Left hindlimb (tissue), 1 donor: ENCODE measurements at places on chromosomes 11 and 22.
A peak's percentile ranks its signal among the peaks of the same experiment; 100 is the strongest.

DNA sequence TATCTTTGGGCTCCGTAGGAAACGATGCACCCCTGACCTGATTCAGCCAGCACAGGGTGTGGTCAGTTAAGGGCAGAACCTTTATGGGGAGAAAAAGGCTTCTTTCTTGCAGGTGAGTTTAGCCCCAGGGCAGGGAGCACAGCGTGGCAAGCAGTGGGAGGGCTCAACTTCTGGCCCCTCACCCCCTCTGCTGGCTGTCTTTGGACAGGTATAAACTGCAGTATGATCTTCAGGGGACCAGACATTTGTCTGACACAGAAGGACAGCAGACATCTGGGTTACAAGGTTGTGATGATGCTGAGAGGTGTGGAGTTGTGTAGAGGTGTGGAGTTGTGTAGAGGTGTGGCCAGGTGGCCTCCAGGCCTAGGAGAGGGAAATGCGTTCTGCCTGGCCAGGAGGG, 324.0 kb upstream of the PLET1 start:
- no peak for DNase-seq

GRCh38 chr11:17412488-17413180, 24.2 kb upstream of the KCNJ11 start:
- DNase-seq = no peak

DNA sequence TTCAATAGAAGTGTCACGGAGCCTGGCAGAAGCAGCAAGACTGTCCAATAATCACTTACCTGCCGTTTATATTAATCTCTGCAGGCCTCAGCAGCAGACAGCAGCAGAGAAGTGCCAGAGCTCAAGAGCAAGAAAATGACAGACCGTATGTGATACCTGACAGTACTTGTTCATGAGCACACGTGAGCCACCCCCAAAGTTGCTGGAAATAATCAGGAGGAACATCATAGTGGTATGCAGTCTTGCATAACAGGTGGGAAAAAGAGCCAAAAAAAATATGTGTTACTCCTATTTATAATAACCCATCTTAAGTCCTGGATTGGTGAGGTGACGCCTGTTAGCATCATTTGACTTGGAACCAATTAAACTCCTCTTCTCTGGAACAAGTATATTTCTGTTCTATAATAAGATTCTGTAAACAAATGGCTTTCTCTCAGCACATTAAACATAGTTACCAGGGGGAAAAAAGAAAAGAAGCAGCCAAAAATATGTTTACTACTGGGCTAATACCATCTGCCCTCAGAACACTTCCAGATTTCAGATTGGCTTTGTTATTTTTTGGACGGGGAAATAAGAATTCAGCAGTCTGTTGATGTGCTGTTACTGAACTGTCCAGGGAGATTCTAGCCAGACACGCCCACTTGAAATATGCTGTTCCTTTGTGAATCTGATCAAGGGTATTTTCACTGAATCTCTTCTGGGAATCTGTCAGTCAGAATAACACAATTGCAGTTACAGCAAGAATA, 7.9 kb upstream of the SLN start:
- DNase-seq = no peak

DNA sequence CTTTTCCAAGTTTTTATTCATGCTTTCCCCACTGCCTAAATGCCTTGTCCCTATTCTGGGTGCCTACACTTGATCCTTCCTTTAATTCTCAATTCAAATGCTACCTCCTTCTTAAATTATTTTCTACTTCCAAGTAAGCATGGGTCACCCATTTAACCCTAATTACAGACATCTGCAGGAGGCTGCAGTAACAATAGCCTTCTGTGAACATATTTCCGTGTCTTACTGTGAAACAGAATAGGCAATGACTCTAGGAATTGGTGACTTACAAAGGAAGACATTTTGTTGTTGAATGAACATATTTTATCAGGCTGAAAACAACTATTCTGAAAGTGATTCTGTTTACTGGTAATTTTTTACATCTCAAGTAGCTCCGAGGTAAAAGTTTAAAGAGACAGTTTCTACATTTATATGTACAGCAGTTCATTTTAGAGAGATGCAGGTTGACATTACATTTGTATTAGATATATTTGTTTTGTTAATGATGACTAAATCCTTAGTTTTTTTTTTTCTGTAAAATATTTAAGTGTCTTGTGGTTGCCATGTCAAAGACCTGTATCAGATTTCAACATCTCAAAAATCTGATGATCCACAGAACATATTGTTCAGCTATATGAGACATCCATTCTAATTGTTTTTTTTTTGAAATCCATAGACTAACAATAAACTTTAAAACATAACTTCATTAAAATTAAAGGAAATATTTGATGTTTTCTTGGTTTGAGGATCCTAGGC, 316.8 kb downstream of the CASP12 start:
- no peak for DNase-seq

GRCh38 chr11:66359662-66360087, 11.9 kb downstream of the SLC29A2 start:
- DNase-seq = no peak

DNA sequence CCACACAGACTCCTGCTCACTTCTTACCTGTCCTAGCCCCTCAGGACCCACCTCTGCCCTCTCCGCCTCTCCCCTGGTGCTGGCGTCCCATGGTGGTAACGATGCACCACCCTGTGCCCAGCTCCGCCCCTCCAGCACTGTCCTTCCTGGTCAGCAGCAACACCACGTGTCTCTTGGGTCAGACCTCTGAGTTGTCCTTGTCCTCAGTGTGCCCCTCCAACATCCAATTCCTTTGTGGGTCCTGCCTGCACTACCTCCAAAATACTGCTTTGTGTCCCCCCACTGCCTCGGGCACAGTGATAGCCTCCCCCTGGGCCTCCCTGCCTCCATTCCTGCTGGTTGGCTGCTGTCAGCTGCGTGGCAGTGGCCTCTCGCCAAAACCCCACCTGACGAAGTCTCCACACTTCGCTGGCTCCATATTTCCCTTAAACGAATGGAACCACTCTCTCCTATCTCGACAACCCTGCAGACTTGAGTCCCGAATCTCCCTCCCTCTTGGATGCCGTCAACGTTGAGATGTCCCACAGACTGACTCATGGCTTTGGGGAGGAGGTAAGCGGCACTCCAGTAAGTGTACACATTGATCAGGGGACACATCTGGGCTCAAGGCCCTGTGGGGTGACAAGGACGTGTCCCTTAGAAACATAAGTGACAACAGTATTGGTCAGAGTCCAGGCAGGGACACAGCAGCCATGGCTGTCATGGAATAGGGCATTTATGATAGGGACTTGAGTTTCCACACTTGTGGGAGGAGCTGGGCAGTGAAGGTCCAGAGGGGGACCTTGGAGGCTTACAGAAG, 42.8 kb downstream of the SHISAL1 start:
- DNase-seq = no peak

DNA sequence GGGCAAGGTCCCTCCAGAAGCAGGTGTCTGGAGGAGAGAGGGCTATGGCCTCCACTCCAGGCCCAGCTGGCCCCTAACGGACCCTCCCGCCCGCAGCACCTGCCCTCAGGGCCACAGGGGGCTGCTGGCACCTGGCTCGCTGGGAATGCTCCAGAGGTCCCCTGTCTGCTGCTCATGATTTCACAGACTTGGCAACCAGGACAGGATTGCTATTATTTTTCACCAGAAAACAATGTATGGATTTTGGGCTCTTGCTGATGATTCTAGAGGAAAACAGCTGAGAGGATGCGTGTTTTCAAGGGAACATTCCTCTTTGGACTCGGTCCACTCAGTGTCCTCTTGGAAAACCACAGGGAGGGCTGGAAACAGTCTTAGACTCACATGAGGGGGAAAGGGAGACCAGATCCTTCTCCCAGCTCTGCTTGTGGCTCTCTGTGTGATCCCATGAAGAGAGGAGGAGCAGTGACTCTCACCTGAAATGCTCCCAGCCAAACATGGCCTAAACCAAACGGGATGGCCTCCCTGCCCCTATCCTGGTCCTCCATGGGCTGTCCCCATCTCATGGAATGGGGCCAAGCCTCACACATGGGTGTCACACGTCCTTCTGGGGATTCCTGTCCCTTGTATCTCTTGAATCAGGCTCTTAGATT, 15.8 kb downstream of the MYEOV start:
- peak; percentile 58 for DNase-seq

GRCh38 chr11:575313-575995, 816 bp upstream of the PHRF1 start:
- DNase-seq = no peak

DNA sequence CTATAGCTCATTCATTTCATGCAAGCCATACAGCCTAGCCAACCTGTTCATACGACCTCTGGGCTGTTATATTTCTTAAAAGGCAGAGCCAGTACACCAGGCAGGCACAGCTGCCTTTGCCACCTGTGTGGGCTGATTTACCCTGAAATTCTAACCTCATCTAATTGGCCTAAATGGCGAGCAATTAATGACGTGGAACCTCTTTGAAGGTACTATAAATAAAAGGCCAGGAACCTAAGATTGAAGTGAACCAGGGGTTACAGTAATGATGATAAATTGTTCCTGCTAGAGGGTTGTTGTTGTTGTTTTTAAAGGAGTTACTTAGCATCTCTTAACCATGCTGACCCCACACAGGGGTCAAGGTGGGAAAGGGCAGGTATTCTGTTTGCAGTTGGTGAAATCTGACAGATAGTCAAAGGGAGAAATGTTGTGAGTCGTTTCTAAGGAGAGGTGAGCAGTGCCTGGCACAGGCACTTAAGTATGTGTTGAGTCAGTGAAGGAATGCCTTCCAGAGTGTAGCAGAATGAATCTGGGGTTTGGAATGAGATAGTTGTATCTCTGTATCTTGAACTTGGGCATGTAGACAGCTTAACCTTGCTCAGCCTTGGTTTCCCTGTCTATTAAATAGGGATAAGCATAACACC, 213.5 kb upstream of the NAV2 start:
- DNase-seq = no peak

DNA sequence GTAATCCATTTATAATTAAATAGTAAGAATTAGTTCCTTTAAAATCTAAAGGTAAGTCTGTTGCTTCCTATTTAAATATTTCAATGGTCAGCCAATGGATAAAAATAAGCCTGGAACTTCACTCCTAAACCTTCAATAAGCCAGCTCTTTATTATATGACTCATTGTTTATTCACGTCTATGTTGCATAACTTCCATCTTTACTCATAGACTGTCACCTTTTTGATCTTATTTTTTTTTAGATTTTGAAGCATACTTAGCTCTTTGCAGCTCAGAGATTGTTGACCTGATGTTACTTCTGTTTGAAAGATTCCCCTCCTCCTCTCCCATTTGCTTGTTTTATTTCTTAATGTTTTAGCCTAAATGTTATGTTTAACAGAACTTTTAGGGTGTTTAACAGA, 1571.2 kb upstream of the RAG2 start:
- DNase-seq = no peak

DNA sequence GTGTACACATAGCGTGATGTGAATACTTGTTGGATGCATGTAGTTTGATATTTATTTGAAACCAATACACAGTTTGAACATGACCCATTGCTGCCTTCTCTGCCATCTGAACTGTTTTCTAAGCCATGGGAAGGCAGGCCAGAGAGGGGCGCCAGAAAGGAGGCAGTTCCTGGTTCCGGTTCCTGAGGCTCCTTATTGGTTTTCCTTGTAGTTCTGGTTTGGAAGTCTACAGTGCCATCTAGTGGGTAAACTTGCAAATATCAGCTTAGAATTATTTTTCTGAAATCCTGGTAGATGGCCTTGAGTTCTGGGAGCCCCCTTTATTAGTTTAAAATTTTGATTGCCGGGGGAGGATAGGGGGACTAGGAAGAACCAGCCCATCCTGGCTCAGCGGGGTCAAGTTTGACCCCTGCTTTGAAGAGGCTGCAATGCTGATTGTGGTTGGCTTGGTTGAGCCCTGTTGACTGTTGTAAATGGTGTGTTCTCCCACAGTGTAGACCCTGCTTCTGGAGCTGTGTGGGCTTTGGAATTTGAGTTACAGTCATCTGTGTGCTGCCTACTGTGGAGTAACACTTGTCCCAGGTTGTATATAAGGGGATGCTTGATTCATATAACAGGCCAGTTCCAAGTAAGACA, 48.4 kb downstream of the GRAMD1B start:
- peak; percentile 59 for DNase-seq

- no peak for DNase-seq
Observed at GRCh38 chr11:81497202-81497804, 1236.4 kb downstream of the FAM181B start.

- no peak for DNase-seq
Observed at GRCh38 chr11:16512899-16513241, 156.5 kb upstream of the SOX6 start.

DNA sequence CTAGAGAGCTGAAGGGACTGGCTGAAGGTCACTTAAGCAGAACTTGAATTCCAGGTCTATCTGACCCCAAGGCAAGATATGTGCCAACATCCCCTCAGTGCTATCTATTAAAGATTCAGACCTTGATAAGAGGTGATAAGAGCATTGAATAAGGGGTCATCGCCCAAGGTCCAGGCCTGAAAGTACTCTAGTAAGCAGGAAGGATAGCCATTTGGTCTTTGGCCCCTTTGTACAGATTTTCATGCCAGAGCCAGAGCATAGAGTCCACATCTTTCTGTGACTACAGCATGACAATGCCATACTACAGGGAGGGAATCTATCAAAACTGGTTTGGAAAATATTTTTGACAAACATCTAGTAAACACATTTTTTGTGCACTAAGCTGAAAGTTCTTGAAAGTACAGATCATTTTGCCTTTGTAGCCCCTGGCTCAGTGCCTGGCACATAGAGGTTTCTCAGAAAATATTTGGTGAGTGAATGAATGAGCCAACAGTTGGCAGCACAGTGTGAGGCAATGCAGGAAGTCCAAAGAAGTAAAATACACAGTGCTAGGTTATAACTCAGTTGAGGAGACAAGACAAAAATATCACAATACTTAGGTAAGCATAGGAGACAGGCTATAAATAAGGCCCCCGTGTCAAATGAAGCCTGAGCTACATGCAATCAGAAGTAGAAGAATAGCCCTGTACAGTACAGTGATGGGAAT, 15.1 kb upstream of the RRAS2 start:
- no peak for DNase-seq

DNA sequence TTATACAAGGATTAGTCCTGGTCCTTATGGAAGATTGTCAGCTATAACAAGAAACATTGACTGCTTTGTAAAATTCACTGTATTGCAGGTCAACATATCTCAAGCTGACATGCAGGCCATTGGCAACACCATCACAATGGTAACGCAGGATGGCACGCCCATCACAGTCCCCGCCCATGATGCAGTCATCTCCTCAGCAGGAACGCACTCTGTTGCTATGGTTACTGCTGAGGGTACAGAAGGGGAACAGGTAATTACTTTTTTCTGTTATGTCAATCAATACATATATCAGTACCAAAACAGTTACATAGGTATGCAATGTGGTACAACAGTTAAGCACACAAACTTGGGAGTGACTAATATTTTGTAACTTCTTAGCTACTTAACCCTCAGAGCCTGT, 55.3 kb downstream of the ZNF143 start:
- no peak for DNase-seq

DNA sequence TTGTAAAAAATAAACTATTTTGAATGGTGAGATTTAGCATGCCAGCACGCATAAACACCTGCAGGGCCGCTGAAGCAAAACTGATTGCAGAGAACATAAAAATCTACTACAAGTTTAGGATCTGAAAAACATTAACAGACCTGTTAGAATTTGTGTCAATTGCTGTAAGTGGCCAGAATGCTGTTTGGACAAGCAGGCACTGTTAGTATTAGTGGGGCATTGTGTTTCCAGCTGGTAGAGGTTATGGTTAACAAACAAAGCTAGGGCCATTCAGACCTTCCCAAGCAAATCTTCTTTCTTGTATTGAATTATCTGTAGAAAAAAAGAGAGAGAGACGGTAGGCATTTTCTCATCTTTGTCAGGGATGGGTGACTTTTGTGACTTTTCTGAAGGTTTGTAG, 57.6 kb upstream of the OLFML1 start:
- no peak for DNase-seq
